ENCODE measurements at places on chromosomes 5 and 9.

GRCh38 chr5:139669662-139670368 is 21.7 kb downstream of the CXXC5 start:
- peak; percentile 13 for DNase-seq

- DNase-seq = no peak
Measured at GRCh38 chr5:64506567-64507263, 900 bp downstream of the RGS7BP start.

- no peak for DNase-seq
Measured at GRCh38 chr9:31359071-31359470, 1025.4 kb upstream of the ACO1 start.

DNA sequence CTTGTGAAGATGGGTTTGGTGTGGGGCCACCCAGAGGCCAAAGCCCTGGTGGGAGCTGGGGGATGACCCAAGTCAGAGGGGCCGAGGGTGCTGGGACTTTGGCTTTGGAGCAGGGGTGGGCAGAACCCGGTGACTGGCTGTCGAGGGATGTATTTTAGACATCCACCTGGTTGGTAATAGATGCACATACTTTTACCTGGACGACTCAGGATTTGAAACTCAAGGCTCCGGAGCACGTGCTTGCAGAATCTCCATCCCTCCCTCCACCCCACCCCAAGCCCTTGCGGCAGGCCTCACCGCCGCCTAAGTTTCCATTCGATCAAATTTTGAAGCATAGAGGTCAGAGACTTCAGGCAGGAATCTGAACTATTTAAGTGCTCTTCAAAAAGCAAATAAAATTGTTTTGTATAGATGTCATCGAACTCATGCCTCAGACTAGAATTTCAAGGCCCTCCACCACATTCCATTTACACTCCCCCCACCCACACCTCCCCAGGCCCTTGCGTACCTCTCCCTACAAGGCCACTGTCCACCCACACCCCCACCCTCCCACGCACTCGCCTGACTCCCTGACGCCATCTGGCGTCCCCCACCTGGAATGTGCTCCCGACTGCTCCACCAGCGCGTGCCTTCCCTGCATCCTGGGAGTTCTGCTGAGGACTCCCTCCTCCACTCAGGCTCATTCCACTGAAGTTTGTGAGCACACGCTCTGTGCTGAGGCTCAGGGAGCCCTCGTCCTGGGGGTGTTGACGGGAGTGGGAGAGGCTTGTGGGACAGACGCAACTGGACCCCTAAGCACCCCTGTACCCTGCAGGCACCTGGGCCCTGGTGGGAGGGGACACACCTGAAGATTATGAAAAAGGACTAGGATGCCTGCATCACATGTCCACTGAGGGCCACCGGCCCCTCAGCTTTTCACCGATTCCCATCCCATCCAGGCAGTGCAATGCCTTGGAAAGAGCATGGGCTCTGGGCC is 56.4 kb upstream of the RPL26L1 start:
- DNase-seq = no peak

GRCh38 chr9:28774433-28775235 is 1201.4 kb upstream of the C9orf72 start:
- no peak for DNase-seq

GRCh38 chr5:125461641-125462072 is 715.2 kb upstream of the ZNF608 start:
- no peak for DNase-seq

DNA sequence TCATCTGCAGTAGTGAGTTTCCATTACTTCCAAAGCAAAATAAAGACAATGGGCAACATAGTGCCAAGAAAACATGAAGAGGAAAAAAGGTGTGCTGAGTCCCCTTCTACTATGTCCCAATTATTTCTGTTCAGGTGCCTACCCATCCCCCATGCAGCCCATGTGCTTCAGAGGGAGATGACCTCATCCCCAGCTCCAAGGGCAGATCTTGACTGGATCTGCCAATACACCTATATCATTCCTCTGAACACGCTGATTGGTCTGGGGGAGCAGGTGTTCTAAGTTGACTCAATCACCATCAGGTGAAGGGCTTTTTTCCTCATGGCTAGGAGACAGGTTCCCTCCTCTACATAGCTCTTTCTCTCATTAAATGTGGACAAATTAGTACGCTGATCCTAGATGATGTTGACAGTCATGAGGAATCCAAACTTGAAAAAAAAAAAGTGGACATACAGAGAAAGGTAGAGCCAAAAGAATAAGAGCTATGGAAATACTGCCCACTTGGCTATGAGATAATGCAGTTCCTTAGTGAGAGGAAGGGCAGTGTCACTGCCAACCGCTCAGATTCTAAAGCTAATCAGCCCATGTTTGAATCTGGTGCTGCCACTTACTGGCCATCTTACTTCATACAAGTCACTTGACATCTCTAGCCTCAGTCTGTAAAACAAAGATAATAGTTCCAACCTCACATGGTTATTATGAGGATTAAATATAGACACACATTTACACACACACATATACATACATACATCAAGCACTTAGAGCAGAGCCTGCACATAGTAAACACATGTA is 23.1 kb downstream of the PRELID2 start:
- DNase-seq = no peak

DNA sequence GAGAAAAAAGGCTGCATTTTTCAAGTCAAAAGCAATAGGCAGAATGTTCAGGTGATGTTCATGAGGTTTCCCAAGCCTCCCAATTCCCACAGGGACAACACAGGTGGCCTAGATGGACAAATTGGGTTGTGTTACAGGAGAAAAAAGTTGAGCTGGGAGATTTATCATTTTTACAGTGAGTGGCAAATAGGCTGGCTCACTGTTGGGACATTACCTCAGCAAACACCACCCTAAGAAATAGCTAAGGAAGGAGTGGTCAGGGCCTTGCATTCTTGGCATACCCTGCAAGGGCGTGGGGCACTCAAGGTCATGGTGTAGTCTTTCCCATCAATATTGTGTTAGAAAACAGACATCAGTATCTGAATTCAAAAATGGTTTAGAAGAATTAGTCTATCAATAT is 23.3 kb upstream of the CPLANE1 start:
- DNase-seq = no peak

DNA sequence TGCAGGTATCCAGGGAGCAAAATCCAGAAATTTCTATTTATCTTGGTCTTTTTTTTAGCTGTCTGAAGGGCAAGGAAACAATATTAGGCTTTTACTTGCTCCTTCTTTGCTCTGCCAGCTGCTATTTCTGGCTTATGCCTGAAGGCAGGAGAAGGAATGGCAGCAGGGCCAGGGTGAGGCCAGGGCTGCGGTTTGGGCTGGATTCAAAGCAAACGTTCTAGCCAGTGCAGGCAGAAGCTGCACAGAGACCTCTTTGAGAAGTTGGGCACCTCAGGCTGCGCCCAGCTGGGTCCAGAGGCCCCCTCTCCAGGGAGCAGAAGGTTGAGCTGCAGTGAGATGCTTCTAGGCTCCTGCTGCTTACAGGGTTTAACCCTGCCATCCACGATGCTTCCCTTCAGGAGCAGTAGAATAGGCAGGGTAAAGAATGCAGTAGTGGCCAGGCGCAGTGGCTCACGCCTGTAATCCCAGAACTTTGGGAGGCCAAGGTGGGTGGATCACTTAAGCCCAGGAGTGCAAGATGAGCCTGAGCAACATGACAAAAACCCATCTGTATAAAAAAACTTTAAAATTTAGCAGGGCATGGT is 201.2 kb downstream of the ADCY2 start:
- DNase-seq = no peak

GRCh38 chr5:137791387-137791786 is 37.2 kb upstream of the HNRNPA0 start:
- no peak for DNase-seq

GRCh38 chr9:14993061-14993800 is 83.0 kb upstream of the FREM1 start:
- peak; percentile 24 for DNase-seq

DNA sequence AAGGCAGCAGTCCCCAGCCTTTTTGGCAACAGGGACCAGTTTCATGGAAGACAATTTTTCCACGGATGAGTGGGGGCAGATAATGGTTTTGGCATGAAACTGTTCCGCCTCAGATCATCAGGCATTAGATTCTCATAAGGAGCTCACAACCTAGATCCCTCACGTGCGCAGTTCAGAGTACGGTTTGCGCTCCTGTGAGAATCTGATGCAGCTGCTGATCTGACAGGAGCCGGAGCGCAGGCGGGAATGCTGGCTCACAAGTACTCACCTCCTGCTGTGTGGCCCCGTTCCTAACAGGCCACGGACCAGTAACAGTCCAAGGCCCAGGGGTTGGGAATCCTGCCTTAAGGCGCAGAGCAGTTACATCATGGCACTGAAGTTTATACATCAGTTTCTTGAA is 3.3 kb upstream of the BRD3 start:
- no peak for DNase-seq

DNA sequence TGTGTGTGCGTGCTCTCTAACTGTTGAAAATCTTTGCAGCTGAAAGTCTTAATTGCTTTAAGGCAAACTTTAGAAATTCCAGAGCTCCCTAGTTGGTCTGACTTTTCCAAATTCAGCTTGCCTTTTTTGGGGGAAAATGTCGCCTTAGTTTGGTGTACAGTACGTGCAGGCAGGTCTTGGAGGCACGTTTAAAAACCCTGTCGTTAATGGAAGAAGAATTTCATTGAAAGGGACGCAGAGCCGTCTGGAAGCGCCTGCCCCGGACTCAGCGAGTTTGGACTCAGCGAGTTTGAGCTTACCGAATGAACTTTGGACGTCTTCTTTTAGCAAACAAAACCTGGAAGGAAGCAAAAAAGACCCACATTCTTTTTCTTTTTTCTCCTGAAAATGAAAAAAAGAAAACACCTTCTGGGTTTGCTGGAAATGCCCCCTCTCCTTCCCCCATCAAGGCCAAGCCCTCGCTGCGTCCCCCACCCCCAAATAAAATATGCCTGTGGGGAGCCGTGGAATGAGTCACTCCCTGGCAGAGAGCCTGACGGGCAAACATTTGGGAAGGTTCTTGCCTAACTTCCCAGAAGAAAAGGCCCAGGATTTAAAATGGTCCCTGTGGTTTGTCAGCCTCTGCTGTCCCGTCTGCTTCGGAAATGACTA is 1.5 kb downstream of the NEK6 start:
- DNase-seq = no peak

- no peak for DNase-seq
Measured at GRCh38 chr9:27203783-27204182, 93.2 kb downstream of the EQTN start.

DNA sequence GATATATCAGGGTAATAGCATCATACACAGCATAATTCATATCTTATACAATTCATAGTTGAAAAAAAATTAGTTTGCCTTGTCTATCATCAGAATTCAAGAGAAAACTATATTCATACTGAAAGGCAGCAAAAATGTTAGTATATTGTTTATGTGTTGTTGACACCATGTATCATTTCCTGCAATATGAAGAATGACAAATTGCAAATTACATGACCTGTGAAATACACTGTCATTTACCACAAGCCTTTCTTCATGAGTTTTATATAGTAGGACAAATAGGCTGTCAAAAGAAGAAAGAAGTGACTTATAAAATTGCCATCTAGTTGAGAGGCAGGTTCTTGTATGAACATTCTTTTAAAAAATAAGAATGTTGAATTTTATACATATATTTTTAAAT is 1136.3 kb upstream of the CDH9 start:
- no peak for DNase-seq

- no peak for DNase-seq
Measured at GRCh38 chr9:4464911-4465513, 25.3 kb upstream of the SLC1A1 start.

- no peak for DNase-seq
Measured at GRCh38 chr9:117189121-117189520, 225.7 kb downstream of the ASTN2 start.

DNA sequence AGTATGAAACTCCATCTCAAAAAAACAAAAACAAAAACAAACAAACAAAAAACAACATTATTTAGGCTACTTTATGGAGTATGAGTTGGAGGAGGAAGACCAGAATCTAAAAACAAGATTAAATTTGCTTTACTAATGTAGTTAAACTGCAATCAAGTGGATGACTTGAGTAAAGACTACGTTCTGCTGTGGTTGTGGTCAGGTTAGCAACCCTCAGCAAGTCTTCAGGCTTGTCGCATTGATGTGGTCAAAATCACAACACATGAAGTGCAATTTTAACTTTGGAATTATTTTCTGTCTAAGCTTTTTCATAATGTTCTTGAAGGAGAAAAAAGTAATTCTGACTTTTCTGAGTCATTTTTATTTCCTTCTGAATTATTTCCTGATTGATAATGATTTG is 43.1 kb downstream of the PDE6A start:
- DNase-seq = no peak

GRCh38 chr5:178426326-178427130 is 163.7 kb downstream of the COL23A1 start:
- DNase-seq = no peak

GRCh38 chr9:65458992-65459391 is 174.0 kb upstream of the FOXD4L5 start:
- no peak for DNase-seq

GRCh38 chr5:79396265-79396664 is 117.7 kb downstream of the HOMER1 start:
- no peak for DNase-seq

All from CD4-positive, alpha-beta T cell treated with Interleukin-6 at 100 ng/mL for 8 hours (primary cell).